EL (cell line): ENCODE measurements at places on chromosomes 11 and 22.

- DNase-seq: no peak
These were observed 14.0 kb upstream of the PARVG start for GRCh38 chr22:44166498-44167276.

- peak; percentile 93 for DNase-seq
These were observed 22.8 kb downstream of the OSBP2 start for GRCh38 chr22:30717331-30717921.

GRCh38 chr11:34303028-34303570 lies 54.7 kb downstream of the ABTB2 start:
- DNase-seq: no peak

DNA sequence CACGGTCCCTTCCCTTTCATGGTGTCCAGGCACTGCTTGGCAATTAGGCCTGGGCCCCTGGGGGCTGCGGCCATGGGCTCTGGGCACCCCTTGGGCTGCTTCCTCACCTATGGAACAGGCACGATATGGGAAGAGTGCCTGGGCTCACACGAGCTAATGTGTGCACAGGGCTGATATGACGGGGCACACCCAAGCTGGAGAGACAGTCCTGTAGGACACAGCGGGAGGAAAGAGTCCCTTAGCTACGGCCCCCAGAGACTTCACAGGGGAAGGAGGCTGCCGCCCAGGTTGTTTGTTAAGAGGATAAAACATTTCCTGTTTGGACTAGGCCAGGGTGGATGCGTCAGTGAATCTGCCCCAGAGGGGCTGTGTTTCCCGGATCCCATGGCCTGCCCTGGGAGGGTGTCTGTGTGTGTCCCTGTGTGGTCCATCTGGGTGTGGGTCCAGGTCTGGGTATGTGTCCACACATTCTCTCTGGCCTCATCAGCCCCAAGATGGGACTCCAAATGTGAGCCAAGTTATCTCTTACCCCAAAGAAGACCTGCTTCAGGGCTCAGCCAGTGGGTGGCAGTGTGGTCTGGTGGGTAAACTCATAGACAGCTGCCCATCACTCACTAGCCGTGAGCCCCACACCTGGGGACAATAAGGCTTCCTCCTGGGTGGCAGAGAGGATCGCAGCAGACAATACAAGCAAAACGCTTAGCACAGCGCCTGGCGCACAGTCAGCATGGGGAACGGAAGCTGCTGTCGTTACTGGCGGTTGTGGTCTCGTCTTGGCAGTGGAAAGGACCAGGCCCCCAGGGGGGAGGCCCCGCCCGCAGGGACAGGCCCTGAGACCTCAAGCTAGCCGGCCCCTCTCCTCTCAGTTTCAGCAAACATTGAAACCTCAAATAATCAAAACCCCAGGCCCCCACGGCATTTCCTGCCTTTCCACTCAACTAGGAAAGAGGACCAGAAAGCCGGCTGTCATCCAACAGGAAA lies 3.2 kb upstream of the EMID1 start:
- no peak for DNase-seq

- DNase-seq: no peak
These were observed 15.4 kb downstream of the SLC3A2 start for GRCh38 chr11:62896049-62896448.

DNA sequence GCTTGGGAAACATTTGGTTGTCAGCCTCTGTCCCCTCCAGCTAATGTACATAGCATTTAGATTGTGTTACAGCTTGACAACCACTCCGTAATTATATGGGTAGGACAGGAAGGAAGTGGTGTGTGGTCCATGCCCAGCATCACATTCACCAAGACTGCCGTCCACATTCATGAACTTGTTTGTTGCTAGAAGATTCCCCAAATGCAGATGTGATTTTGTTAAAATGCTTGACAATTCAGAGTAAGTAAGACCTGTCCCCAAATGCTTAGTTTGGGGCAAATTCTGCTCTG lies 1482.7 kb downstream of the TBC1D22A start:
- DNase-seq: no peak

DNA sequence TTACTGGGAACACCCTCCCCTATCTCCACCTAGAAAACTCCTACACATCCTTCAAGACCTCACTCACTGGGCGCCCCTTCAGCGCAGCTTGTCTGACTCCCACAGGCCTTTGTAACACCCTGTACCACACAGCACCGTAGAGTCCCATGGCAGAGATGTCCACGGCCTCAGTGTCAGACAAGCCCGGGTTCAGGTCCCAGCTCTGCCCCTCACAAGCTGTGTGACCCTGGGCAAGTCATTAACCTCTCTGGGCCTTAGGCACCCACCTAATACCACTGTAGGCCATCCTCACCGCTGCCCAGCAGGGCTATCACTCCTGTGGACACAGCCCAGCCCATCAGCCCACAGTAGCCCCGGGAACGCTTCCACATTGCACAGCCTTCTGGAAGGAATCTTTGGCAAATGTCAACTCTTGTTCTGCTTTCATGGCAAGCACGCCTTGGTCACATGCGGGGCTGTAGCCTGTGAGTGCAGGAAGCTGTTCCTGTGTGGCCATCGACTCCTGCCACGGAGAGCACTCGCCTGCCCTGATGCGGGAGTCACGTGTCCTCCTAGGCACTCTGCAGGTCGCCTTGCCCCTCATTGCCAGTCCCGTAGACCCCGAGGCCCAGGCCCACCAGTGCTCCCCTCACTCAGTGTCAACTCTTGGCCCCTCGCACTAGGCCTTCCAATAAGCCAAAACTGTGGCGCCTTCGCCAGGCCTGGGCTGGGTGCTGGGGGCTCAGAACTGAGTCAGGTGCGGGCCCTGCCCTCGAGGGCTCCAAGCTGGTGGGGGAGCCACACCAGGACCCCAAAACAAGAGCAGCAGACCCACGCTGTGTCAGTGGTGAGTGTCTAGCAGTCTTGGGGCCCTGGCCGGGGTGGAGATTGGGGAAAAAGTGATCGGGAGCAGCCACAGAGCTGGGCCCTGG lies 32.9 kb upstream of the RFPL3 start:
- no peak for DNase-seq

GRCh38 chr11:29161191-29161590 lies 855.6 kb downstream of the KCNA4 start:
- DNase-seq: peak; percentile 27

DNA sequence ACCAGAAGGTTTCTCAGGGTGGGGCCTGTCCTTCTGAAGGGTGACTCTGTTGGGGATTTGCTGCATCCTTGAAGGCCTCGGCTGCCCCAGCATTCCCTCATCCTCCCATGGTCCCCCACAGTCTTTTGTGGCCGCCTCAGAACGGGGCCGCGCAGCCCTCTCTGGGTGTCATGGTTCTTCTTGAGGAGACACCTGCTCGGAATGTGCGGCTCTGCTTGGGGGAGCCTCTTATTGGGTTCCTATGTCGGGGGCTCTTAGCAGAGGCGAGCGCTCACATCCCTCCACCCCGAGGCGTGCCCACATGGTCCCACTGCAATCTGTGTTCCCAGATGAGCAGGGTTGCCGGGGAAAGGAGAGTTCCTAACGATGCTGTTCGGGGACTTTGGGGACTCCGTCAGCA lies 1008.4 kb downstream of the BRD1 start:
- DNase-seq: no peak

GRCh38 chr11:92740276-92740675 lies 229.2 kb upstream of the MTNR1B start:
- DNase-seq: peak; percentile 5

- DNase-seq: no peak
These were observed 741.1 kb upstream of the LUZP2 start for GRCh38 chr11:23755769-23756168.

- no peak for DNase-seq
These were observed 301.0 kb downstream of the MIAT start for GRCh38 chr22:26958378-26958777.

DNA sequence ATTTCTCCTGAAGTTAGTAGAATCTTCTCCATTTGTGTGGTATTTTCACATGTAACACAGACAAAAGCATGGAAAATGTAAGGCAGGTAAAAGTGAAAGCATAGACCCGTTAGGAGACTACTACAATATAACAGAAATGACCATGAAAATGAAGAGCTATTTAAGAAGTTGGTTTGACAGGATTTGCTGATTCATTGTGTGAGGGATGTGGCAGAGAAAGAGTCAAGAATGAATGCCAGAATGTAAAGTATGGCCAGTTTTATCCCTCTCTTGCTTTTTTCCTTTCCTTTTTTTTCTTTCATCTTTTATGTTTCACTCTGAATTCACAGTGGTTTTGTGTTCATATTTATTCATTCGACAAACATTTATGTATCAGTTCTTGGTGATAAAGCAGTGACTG lies 115.9 kb downstream of the ARFGAP2 start:
- DNase-seq: peak; percentile 10

DNA sequence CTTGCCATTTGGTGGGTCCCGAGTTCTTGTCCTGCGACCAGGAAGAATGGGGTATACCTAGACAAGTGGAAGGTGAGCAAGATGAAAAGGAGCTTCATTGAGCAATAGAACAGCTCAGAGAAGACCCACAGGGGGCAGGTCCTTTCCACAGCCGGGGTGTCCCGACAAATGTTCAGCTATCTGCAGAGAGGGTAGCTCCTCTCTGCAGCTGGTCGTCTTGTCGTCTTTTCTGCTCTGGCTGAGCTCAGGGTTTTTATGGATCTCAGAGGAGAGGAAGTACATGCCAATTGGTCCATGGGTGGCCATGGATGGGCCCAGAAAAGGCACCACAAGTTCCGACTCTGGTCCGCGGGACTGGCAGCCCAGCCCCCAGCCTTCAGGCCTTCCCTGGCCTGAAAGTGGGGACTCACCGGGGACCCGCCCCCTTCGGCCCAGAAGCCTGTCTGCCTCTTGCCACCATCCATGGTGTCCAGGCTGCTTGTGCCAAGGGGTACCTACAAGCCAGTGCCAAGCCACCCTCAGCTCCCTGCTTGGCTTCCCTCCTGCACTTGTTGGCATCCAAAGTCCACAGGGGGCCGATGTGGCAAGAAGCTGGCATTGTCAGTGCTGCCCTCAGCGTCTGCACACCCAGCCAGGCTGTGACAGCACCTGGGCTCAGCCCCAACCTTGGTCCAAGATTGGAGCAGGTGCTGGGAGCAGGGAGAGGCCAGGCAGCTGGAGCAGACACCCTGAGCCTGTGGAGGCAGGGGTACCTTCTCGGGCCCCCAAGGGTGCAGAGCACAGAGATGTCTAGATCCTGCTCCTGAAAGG lies 438.9 kb downstream of the TBC1D22A start:
- DNase-seq: no peak
